NCI-H446 treated with DMSO at 0.1 percent for 48 hours (cell line): ENCODE measurements at places on chromosomes 1 and 21.

DNA sequence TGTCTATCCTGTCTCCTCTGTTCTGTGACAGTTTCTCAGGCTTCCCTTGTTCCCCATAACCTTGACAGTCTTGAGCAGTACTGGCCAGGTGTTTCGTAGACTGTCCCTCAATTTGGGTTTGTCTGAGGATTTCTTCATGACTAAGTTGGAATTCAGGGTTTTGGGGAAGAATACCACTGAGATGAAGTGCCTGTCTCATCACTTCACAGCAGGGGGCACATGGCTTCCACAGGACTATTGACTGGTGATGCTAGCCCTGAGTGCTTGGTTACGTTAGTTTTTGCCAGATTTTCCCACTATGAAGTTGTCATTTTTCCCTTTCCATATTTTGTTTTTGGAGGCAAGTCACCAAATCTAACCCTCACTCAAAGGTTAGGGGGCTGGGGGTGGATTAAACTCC is 45.7 kb downstream of the CDCP2 start:
- no peak for DNase-seq

DNA sequence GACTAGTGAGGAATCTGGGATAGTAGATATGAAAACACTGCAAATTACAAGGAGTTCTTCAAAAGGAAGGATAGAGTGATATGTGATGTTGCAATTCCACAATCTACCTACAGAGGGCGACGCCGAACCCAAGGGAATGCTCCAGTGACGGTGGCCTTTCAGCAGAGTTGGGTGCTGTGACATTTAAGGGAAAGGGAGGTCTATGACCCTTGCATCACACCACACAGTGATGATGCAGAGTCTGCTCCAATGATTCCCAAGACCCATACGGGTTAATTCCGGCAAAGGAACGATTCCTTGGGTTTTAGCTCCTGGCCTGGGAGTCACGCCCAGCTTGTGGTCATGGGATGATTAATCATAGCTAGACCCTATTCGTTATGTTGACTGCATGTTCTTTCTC is 123.0 kb upstream of the IGSF21 start:
- no peak for DNase-seq

DNA sequence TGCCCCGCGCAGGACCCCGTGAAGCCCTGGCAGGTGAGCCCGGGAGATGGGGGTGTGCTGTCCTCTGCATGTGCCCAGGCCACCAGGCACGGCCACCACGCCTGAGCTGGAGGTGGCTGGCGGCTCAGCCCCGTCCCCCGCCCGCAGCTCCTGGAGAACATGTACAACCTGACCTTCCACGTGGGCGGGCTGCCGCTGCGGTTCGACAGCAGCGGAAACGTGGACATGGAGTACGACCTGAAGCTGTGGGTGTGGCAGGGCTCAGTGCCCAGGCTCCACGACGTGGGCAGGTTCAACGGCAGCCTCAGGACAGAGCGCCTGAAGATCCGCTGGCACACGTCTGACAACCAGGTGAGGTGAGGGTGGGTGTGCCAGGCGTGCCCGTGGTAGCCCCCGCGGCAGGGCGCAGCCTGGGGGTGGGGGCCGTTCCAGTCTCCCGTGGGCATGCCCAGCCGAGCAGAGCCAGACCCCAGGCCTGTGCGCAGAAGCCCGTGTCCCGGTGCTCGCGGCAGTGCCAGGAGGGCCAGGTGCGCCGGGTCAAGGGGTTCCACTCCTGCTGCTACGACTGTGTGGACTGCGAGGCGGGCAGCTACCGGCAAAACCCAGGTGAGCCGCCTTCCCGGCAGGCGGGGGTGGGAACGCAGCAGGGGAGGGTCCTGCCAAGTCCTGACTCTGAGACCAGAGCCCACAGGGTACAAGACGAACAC is 1.8 kb downstream of the TAS1R3 start:
- DNase-seq: no peak

DNA sequence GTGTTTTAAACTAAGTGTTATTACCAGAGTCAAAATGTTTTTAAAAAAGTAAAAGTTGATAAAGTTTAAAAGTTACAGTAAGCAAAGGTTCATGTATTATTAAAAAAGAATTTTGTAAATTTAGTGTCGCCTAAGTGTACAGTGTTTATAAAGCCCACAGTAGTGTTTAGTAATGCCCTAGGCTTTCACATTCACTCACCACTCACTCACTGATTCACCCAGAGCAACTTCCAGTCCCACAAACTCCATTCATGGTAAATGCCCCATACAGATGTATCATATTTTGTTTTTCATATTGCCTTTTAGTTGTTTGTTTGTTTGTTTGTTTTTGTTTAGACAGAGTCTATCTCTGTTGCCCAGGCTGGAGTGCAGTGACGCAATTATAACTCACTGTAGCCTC is 353.8 kb upstream of the PTBP2 start:
- no peak for DNase-seq

DNA sequence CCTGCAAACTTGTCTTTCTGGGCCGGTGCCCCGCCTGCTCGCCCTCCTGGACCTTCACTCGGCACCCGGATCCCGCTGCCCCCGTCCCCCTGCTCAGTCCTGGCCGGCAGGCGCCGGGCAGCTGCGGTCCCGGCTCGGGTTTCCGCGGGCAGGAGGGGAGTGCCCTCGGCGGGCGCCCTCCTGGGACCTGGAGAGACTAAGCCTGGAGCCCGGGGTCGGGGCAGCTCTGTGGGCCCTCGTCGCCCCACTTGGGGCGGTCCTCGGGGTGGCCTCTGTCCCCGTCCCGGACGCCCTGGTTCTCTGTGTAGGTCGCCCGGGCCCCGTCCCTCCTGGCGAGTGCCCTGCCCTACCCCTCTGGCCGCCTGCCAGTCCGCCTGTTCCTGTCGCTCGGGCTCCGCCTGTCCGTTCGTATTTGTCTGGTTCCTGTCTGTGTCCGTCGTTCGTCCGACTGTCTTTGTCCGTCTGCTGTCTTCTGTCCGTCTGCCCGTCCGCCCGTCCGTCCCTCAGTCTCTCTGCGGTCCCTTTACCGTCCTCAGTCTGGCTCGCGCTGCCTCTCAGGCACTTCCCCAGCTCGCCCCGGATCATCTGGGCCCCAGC is 490 bp downstream of the SERINC2 start:
- no peak for DNase-seq

DNA sequence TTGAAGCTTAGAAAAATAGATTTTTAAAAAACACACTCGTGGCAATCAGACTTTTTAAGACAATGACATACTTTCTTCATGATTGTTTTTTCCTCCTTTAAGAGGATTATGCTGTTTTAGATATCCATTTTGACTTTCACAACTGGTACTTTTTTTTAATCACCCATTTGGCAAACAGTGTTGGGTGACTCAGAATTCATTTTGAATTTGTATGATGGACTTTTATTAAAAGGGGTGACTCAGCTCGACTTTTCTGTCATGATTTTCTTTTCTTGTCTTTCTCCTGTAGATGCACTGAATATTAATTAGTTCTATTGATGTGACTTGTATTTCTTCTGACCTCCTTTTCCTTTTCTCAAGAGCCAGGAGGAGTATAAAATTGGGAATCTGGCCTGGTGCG is 44.7 kb downstream of the FMN2 start:
- DNase-seq: no peak

DNA sequence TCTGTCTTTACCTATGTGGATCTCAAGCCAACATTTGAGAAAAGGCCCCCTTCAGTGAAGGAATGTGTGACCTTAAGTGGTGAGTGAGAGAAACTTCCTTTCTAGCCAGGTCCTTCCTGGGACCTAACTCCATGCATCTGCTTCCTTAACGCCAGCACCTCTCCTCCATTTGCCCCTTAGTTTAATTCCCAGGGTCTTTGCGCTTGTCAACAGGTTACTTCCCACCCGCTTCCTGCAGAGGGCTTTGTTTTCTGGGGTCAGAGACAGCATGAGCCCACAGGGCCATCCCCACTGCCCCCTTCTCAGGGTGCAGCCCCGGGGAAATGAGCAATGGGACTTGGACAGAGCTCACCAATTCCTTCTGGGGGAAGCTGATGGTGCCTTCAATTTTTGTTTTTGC is 54.8 kb downstream of the EVA1C start:
- DNase-seq: no peak

DNA sequence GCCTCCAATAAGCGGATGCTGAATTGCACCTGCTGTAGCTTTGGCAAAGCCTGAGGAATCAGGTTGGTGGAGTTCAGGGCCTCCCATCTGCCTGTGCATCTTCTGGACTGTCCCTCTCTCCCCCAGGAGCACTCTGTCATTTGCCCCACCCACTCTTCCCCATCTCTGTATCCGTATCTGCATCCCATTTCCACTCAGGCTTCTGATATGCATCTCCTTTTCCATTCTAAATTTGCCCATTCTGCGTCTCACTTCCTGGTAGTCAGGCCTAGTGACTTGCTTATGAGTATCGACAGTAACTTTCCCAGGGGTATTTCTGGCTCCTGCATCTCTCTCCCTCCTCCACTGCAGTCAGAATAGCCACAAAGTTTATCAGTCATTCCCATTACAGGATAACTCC is 15.6 kb downstream of the MR1 start:
- no peak for DNase-seq

DNA sequence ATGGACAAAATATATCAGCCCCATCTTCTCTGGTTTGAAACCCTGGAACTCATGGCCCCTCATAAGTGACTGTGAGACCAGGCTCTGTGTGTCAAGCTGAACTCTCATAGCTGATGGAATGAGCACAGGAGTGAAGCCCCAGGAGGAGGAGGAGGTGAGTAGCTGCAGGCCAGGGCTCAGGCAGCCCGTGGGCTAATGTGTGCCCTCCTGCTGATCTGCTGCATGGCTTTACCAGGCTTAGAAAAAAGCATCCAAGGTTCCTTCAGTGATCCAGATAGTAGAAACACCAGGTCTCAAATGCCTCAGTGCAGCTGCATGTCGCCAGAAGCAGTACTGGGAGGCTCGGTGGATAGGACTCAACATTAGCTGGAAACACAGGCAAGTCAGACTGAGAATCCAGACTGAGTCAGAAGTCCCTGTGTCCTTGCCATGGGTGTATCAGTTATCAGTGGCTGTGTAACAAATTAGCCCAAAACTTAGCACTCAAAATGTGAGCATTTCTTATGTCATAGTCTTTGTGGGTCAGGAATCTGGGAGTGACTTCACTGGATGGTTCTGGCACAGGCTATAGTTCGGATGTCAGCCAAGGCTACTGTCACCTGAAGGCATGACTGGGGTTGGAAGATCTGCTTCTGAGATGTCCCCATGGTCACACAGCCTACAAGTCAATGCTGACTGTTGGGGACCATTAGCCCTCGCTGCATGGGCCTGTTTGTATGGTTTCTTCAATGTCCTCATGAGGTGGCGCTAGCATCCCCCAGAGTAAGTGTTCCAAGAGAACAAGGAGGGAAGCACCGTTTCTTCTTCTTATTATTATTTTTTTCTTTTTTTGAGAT is 255.4 kb upstream of the IRF2BP2 start:
- no peak for DNase-seq

DNA sequence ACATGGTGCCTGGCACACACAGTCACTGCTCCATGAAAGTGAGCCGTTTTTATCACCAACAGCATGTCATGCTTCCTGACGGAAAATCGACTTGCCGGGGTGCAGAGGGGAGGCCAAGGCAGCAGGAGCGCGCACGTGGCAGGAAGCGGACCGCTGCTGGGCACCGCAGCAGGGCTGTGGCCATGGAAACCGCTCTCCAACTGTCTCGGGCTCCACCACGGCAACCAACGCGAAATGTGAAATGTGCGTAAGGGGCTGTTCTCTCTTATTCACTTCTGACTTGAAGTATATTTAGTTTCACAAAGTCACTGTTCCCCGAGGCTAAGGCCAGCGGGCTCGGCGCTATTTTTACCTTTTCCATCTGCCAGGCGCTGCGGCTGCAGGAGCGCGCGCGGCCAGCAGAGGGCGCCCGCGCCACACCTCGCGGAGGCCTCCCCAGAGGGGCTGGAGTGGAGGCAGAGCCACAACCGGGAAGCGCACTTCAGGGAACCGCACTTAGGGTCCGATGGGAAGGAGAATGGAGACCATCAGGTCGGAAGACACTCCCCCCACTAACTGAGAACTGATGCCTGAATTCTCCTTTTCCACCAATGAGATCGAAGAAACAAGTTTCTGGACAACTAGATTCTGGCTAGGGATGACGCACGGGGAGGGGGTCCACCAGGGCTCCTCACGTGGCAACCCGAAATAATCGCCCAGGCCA is 19.7 kb downstream of the RCC2 start:
- no peak for DNase-seq

DNA sequence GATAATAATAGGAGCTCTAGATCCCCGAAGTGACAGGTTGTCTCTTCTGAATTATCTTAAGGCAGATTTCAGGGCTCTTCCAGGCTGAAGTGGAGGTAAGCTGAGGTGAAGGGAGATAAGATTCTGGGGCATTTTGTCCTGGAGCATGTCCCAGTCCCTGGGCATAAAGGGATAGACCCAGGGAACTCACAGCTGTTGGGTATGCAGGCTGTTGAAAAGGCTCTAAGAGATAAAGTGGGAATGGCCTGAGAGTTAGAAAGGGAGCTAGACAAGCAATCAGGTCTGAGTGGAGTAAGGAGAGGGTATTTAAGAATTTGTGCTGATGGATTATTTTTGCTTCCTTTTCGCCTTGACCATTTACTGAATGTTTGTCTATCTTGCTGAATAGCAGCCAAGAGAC is 123.7 kb downstream of the NOS1AP start:
- DNase-seq: no peak

DNA sequence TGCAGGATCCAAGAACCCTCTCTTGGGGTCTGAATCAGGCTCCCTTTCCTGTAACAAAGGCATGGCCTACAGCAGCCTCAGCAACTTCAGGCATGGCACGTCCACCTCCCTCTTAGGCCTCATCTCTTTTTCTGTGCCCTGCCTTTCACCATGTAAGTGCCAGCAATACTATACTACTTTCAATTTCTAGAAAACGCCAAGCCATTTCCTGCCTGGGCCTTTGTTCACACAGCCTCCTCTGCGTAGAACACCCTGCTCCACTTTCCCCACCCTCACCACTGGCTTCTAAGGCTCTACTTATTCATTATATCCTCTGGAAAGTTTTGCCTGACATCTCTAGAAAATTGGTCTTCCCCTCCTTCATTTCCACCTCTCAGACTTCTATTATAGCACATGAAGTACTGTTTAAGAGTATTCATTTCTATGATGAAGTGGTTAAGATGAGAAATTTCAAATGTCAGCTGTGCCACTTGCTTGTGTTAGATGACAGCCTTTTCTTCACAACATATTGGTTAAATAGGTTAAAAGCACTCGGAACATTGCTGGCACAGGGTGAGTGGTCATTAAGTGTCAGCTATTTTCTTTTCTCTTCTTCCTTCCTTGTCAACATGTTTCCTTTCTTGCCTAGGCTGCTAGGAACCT is 41.6 kb upstream of the VWA5B1 start:
- DNase-seq: no peak

DNA sequence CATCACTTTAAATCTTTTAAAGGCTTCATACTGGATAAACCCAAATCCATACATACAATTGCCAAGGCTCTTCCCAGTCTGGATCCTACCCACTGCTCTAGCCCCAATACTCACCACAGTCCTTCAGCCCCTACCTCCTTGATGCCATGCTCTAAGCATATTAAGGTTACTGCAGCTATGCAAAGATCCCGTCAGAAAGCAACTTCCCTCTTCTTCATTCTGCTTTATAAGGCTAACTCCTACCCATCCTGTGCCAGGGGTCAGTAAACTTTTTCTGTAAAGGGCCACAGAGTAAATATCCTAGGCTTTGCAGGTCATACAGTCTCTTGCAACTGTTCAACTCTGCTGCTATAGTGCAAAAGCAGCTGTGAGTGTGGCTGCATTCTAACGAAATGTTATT is 34.3 kb upstream of the MTF1 start:
- no peak for DNase-seq
